GM12892 (cell line): ENCODE measurements at places on chromosomes 7 and 10.

DNA sequence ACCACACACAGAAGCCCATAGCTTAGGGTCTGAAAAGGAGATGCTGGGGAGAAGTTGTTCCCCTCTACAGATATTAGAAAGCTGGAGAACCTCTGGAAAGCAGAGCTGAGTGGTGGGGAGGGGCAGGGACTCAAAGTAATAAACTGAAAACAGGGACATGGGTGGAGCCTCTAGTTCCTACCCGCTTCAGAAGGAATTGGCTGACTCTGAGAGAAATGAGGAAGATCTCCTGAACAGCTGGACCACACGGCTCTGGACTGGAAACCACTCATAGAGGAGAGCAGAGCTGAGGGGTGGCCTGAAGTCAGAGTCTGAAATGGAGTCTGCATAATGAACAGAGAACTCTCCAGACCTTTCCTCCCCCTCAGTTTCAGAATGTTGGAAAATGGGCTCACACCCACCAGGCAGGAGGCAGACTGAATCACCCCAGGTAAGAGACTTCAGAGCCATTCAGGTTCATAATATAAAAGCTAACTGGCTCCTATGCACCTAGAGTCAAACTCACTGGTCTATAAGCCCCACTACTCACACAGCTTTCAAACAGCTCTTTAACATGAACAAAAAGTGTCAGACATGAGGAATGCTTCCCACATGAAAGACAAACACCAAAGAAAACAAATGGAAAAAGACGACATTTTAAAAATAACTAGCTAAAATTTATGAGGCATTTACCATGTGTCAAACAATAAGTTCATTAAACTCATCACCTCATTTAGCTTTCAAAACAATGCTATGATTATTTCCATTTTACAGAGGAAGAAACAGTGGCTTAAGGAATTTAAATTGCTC, 68.1 kb downstream of the RNF216 start:
- no peak for DNase-seq

DNA sequence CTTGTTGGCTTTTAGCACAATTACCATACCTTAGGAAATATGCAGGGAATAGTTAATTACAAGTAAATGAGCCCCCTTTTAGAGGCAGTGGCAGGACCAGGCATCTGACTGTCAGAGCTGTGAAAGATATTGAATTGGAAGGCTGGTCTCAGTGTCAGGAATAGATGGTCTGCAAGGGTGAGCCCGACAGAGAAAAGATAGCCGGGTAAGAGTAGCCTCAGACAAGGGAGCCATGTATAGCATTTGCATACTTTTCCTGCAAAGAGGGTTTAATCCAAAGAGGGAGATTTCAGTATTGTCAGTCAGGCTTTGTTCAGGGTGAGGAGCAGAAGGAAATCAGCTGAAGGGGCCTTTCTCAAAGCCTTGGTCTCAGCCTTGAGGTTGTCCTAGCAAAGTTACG, 128.9 kb upstream of the FZD1 start:
- no peak for DNase-seq

- no peak for DNase-seq
Observed at GRCh38 chr10:111323389-111323966, 246.6 kb downstream of the ADRA2A start.

- no peak for DNase-seq
Observed at GRCh38 chr10:44977287-44978212, 1.1 kb downstream of the DEPP1 start.

GRCh38 chr7:26199301-26200037, 1.1 kb downstream of the HNRNPA2B1 start:
- DNase-seq, result no peak

GRCh38 chr10:73432646-73433537, 469 bp downstream of the MSS51 start:
- no peak for DNase-seq

DNA sequence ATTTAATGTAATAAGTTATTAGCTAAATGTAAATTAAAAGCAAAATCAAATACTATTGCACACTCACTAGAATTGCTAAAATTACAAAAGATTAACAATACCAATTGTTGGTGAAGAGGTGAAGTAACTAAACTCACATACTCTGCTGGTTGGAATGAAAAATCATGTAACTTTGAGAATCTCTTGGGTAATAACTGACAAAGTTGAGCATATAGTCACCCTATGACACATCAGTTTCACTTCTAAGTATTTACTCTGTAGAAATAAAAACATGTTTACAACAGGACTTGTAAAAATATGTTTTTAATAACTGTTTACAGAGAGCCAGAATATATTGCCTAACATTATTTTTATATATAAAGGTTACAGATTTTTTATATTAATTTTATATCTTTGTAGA, 33.6 kb downstream of the CNTNAP2 start:
- DNase-seq, result no peak

DNA sequence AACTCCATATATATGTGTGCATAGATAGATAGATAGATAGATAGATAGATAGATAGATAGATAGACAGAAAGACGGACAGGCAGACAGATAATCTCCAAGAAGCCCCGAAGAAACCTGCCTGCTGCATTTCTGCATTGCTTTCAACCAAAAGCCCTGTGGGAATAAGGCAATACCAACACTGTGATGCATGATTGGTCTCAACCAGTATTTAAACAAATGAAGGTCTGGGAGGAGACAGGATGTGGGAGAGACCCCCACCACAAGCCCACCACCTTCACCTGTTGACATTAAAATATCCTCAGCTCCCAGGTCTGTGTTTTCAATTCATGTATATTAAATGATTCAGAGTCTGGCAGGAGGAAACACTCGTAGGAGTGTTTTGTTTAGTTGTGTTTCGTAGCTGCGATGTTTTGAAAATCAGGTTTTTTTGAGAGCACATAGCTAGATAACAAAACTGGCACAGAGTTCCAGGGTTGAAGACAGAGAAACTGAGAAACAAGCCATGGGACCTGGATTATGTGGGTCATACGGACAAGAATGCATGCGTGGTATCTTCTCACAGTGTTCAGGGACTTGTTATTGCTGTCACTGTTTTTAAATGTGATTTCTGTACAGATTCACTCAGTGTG, 200.7 kb upstream of the AHR start:
- DNase-seq, result no peak

GRCh38 chr7:44985033-44985695, 6.3 kb upstream of the MYO1G start:
- DNase-seq, result no peak

GRCh38 chr7:157874870-157875229, 538.0 kb downstream of the DNAJB6 start:
- no peak for DNase-seq

- DNase-seq, result no peak
Observed at GRCh38 chr7:97078023-97078969, 39.2 kb upstream of the SDHAF3 start.

DNA sequence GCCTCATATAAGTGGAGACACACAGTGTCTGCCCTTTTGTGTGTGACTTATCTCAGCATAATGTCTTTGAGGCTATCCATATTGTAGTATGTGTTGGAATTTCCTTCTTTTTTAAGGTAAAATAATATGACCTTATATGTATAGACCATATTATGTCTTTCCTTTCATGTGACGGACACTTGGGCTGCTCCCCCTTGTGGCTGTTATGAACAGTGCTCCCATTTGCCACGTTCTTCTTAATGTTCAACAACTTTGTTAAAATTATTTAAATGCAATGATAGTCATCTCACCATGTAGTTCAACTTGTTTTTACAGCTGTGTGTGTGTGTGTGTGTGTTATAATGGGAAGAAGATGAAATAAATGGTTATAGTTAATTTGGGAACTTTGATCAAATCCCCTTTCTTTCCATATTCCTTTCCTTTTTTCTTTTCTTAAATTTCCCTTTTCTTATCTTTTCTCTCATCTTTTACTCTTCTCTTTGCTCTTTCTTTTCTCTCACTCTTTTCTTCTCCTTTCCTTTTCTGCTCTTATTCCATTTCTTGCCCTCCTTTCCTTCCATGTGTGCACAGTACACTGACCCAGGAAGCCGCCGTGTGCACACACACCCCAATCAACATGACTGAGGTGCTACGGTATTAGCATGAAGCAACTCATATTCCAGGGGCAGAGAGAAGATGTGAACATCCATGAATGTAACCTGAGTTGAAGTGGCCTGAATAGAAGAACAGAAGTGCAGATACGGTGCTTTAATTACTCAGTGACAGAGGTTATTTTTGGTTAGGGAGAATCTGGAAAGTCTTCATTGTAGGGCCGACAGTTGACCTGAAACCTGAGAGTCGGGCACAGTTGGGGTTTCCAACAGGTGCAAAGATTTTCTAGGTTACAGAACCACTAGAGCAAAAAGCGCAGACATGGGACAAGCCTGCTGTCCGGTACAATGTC, 596.6 kb downstream of the SDK1 start:
- DNase-seq, result no peak

DNA sequence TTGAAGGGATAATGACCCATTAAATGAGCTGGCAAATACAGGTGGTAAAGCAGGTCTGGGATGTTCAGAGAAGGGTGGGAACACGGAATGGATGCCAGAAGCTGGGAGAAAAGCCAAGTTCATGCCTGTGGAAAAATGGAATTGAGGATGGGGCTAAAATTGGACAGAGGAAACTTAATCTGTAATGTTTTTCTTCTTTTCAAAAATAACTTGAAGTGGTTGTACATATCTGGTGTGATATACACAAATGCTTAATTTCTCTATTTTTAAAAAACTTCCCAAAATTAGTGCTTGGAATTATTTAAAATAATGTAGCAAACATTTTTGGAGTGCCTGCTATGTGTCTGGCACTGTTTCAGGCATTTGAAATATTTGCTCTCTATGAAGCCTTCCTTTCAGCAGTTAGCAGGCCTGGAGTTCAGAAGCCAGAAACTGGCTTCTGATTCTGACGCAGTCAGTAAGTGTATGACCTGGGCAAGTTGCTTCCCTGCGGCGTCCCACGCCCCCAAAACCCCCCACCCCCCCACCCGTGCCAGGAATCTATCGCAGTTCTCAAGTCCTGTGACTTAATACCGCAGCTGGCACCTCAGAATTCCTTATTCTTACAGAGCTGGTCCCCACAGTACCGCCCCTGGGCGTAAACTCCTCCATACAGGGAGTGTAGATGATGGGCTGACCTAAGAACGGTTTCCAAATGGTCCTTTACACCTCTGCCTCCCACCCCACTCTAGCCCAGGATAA, 828 bp upstream of the MALSU1 start:
- no peak for DNase-seq

DNA sequence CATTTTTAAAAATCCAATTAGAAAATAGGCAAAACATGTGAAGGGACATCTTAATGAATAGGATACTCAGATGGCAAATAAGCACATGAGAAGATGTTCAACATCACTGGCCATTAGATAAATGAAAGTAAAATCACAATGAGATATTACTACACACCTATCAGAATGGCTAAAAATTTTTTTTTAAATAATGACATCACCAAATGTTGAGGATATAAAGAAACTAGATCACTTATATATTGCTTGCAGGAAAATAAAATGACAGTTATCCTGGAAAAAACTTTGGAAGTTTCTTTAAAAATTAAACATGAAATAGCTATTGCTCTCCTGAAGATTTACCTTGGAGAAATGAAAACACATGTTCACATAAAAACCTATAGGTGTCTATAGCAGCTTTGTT, 127.8 kb downstream of the ALOX5 start:
- no peak for DNase-seq

GRCh38 chr7:128322040-128322643, 21.6 kb downstream of the RBM28 start:
- DNase-seq, result no peak

DNA sequence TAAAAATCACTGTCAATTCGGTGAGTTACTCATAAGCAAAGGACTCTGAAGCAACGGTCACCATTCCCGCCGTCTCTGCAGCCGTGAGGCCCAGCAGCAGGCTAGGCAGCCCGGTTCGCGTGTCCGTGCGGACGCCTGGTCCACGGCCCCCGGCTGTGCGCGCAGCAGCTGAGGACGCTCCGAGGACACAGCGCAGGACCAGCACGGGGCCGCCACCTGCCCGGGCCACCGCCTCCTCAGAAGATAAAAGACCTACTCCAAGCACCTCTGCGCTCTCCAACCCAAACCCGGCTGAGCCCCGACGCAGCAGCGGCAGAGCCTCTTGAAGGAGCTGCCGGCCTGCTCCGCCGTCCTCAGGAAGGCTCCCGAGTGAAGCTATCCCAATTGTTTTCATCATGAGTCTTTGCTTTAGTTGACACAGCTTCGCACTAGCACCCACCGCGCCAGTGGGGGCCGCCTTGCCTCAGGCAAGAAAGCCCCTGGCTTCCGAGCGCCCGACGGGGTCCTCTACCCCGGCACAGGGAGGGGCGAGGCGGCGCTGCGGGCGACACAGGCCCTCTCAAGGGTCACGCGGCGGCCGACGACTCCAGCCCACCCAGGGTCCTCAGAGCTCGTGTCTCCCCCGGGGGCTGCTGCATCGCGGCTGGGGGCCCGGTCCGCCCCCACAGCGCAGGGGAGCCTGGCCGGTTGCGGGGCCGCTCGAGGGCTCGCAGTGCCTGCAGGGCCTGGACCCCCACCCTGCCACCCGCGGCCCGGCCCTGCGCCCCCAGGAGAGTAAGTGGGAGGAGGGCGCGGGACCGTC, 16.9 kb upstream of the GPR146 start:
- DNase-seq, result no peak

GRCh38 chr7:112515989-112516388, 35.2 kb downstream of the LSMEM1 start:
- DNase-seq, result no peak

- DNase-seq, result no peak
Observed at GRCh38 chr10:71578069-71578468, 141.5 kb downstream of the C10orf105 start.

- no peak for DNase-seq
Observed at GRCh38 chr10:3982746-3983442, 197.9 kb upstream of the KLF6 start.

DNA sequence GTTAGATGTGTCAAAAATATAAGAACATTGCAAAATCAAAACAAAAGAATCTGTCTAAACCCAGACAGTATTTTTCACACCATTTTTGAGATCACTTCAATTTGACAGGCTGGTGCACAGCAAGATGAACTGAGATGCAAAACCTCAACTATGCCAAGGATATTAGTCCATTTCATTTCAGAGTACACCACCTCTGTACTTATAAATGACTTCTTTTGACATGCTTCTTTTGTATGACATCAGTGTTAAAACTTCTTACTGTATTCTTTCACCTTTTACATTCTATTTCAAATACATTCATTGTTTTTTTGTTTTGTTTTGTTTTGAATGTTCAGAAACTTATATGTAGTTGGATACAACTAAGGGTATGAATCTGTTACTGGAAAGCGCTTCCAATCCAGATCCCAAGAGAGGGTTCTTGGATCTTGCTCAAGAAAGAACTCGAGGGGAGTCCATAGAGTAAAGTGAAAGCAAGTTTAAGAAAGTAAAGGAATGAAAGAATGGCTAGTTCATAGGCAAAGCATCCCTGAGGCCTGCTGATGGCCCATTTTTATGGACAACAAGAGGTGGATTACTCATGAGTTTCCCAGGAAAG, 23.5 kb upstream of the GPR141 start:
- no peak for DNase-seq
